ENCODE measurements at places on chromosomes 6 and 20. TPM values are rescaled to one million over a fixed set of nuclear protein-coding genes. Genes with fewer than 3 reads are reported as not detected.

GRCh38 chr6:54284161-54284860, 23.9 kb upstream of the TINAG start:
- H3K36me3 ChIP-seq: no peaks in the 10 kb centered on the region
- no peak overlapping the region for H3K27ac ChIP-seq
- H3K4me1 ChIP-seq: no peaks in the 10 kb centered on the region
- no peaks in the 10 kb centered on the region for H3K27me3 ChIP-seq

GRCh38 chr6:52390361-52390727, 28.4 kb downstream of the PAQR8 start:
- no peak overlapping the region for H3K4me3 ChIP-seq
- H3K27ac ChIP-seq: no peak overlapping the region
- no peaks in the 10 kb centered on the region for H3K36me3 ChIP-seq
- no peaks in the 10 kb centered on the region for H3K27me3 ChIP-seq

GRCh38 chr6:84645563-84646266, 118.7 kb downstream of the TBX18 start:
- no peaks in the 10 kb centered on the region for H3K36me3 ChIP-seq
- H3K27ac ChIP-seq: no peak overlapping the region

GRCh38 chr6:105519954-105520353, 117.1 kb upstream of the PREP start:
- no peak overlapping the region for H3K27ac ChIP-seq
- H3K27me3 ChIP-seq: no peaks in the 10 kb centered on the region
- H3K4me3 ChIP-seq: no peak overlapping the region
- H3K36me3 ChIP-seq: no peaks in the 10 kb centered on the region
- no peaks in the 10 kb centered on the region for H3K4me1 ChIP-seq

- H3K27ac ChIP-seq: no peak overlapping the region
- no peaks in the 10 kb centered on the region for H3K36me3 ChIP-seq
- H3K4me1 ChIP-seq: no peaks in the 10 kb centered on the region
- H3K27me3 ChIP-seq: no peaks in the 10 kb centered on the region
Measured at GRCh38 chr20:42553374-42553773, 636.3 kb downstream of the PTPRT start.

GRCh38 chr6:116450769-116451740, 10.1 kb upstream of the CALHM6 start:
- peak overlapping the region; percentile 32 for H3K27ac ChIP-seq
- peak; percentile 15 for DNase-seq
- no peak overlapping the region for H3K4me3 ChIP-seq
- H3K36me3 ChIP-seq: no peaks in the 10 kb centered on the region

DNA sequence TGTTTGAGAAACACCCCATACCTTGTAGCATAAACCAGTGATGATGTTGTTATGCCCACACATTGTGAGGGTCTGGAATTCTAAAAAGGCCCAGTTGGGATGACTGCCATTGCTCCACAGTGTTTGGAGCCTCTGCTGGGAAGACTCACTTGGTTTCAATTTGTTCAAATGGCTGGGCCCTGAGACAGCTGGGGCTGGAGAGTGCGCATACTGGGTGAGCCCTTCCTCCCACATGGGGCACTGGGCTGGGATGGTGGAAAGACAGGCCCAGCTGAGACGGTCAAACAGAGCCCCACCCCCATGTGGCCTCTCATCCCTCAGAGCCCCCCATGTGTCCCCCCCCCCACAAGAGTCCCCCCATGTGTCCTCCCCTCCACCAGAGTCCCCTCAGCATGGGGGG, 20.3 kb upstream of the RNASET2 start:
- H3K36me3 ChIP-seq: no peaks in the 10 kb centered on the region
- no peak overlapping the region for H3K4me3 ChIP-seq
- H3K4me1 ChIP-seq: no peaks in the 10 kb centered on the region
- H3K27ac ChIP-seq: no peak overlapping the region
- no peak for DNase-seq

GRCh38 chr6:79463621-79464050, 73.6 kb downstream of the LCA5 start:
- H3K36me3 ChIP-seq: no peaks in the 10 kb centered on the region
- no peak overlapping the region for H3K27ac ChIP-seq
- no peaks in the 10 kb centered on the region for H3K27me3 ChIP-seq
- peaks cover 8% of the 10 kb centered on the region for H3K4me1 ChIP-seq

GRCh38 chr6:107737397-107737793, 86.7 kb downstream of the SCML4 start:
- no peak overlapping the region for H3K27ac ChIP-seq
- H3K4me3 ChIP-seq: no peak overlapping the region
- no peak for DNase-seq

- no peaks in the 10 kb centered on the region for H3K36me3 ChIP-seq
- no peaks in the 10 kb centered on the region for H3K4me1 ChIP-seq
- no peaks in the 10 kb centered on the region for H3K27me3 ChIP-seq
- no peak overlapping the region for H3K4me3 ChIP-seq
- H3K27ac ChIP-seq: no peak overlapping the region
- DNase-seq: no peak
Measured at GRCh38 chr6:119891206-119891605, 541.6 kb upstream of the MAN1A1 start.

DNA sequence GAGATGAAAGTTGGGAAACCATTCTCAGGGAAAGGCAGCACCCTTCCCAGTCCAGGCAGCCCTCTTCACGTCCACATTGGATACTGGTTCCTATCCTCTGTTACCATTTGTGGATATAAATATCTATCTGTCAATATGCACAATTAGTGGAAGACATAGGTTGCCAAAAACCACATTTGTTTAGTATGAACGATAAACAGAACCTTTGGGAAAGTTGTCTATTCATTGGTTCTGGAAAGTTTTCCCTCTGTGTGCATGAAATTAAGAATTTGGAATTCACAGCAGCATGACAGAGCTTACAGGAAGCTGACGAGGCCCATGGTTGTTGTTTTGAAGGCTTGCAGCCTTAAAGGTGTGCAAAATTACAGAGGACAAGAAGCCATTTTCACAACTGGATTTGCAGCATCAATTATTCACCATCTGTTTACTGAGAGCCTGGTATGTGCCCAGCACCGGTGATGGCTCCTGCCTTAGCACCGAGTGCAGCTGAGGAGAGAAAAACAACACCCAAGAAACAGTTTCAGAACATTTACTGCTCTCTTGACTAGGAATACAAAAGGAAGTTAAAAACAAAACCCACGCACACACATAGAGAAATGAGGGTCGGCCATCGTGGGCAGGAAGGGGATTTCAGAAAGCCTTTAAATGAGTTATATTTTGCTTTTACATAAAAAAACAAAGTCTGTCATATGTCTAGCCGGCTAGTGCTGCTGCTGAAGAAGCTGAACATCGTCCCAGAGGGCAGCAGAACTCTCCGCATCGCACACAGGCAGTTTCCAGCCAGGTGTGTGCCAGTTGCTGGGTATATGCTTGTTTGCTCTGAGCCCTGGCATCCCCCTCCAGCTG, 319.6 kb downstream of the FARS2 start:
- H3K4me1 ChIP-seq: no peaks in the 10 kb centered on the region
- H3K36me3 ChIP-seq: no peaks in the 10 kb centered on the region
- H3K4me3 ChIP-seq: no peak overlapping the region
- DNase-seq: peak; percentile 39

DNA sequence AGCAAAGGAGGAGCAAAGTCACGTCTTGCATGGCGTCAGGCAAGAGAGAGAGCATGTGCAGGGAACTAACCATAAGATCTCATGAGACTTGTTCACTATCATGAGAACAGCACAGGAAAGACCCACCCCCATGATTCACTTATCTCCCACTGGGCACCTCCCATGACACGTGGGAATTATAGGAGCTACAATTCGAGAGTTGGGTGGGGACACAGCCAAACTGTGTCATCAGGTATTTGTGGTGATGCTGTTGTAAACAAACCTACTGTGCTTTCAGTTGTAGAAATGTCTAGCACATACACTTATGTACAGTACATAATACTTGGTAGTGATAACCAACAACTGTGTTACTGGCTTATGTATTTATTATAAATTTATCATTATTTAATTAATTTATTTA, 128.3 kb downstream of the UTRN start:
- H3K4me3 ChIP-seq: no peak overlapping the region
- no peaks in the 10 kb centered on the region for H3K27me3 ChIP-seq
- no peaks in the 10 kb centered on the region for H3K36me3 ChIP-seq
- H3K27ac ChIP-seq: no peak overlapping the region
- peak; percentile 32 for DNase-seq
- peaks cover 4% of the 10 kb centered on the region for H3K4me1 ChIP-seq

GRCh38 chr20:49540687-49541435, 27.1 kb downstream of the PTGIS start:
- H3K27me3 ChIP-seq: no peaks in the 10 kb centered on the region
- no peak for DNase-seq
- no peak overlapping the region for H3K4me3 ChIP-seq
- H3K36me3 ChIP-seq: no peaks in the 10 kb centered on the region
- H3K4me1 ChIP-seq: no peaks in the 10 kb centered on the region
- no peak overlapping the region for H3K27ac ChIP-seq

DNA sequence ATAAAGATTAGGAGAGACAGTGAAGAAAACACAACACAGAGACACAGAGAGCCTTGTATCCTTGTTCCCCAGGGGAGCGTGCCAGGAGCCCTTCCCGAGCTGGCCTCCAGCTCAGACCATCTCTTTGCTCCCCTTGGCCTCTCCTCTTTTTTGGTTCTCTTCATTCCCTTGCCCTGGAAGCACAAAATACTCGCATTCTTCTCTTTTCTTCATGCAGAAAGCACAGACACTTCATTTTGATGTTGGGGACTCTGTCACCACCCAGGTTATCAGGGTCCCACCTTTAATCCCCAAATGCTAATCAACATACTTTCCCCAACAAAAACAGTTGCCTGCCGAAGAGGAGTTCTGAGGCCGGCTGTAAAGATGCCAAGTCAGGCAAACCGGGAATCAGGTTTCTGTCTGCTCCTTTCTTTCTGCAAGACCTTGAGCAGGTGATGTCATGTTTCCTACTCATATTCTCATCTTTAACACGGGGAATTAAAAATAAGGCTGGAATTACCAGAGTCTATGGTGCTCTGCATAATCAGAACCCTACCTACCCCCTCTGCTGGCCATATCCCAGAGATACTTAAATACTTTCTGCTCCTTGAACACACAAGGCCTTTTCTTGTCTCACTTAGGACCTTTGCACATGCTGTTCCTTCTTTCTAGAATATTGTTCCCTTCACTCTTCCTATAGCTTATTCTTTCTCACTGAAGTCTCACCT, 21.7 kb downstream of the TGM6 start:
- no peak overlapping the region for H3K4me3 ChIP-seq
- DNase-seq: no peak
- no peaks in the 10 kb centered on the region for H3K36me3 ChIP-seq

GRCh38 chr6:102197211-102197610, 803.7 kb downstream of the GRIK2 start:
- H3K27me3 ChIP-seq: no peaks in the 10 kb centered on the region
- H3K4me1 ChIP-seq: no peaks in the 10 kb centered on the region

GRCh38 chr6:65448866-65449265, 258.2 kb downstream of the EYS start:
- H3K36me3 ChIP-seq: no peaks in the 10 kb centered on the region
- no peak overlapping the region for H3K27ac ChIP-seq
- no peaks in the 10 kb centered on the region for H3K27me3 ChIP-seq
- DNase-seq: peak; percentile 2

- no peak overlapping the region for H3K4me3 ChIP-seq
- no peaks in the 10 kb centered on the region for H3K27me3 ChIP-seq
- H3K4me1 ChIP-seq: no peaks in the 10 kb centered on the region
- no peak overlapping the region for H3K27ac ChIP-seq
Measured at GRCh38 chr6:74199215-74199915, 503.4 kb downstream of the CD109 start.

DNA sequence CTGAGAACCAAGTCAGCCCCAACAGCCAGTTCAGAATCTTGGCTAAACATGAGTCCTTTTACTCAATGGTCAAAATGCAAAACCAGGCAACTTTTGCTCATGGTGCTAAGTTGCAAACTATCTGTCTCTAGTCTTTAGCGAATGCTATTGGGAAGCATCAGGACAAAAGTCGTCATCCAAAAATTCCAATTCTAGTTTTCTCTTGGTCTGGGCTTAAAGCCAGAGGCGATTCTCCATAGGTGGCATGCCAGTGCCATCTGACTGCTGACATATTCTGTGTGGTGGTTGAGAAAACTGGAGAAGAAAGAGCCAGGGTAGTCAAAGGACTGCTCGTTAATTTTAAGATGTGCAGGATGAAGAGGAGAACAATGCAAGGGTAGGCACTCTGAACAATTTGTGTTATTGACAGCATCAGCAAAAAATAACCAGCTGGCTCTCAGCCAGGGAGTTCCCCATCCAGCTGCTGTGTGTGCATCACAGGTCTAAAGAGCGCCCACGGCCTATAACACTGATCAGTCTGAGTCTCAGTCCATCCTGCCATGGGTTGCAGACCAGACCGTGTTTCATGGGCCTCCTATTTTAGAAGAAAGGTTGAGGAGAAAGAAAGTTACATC, 313.6 kb downstream of the ALDH8A1 start:
- H3K27me3 ChIP-seq: no peaks in the 10 kb centered on the region
- H3K4me1 ChIP-seq: peaks cover 7% of the 10 kb centered on the region
- H3K4me3 ChIP-seq: no peak overlapping the region
- no peak overlapping the region for H3K27ac ChIP-seq
- DNase-seq: peak; percentile 59

- no peak overlapping the region for H3K27ac ChIP-seq
- H3K36me3 ChIP-seq: no peaks in the 10 kb centered on the region
- no peak overlapping the region for H3K4me3 ChIP-seq
Measured at GRCh38 chr6:105832313-105832761, 253.8 kb upstream of the PRDM1 start.

GRCh38 chr6:79635232-79635543, 4.1 kb downstream of the SH3BGRL2 start:
- H3K4me3 ChIP-seq: no peak overlapping the region
- DNase-seq: no peak

GRCh38 chr6:109055771-109056235, 38.8 kb downstream of the SESN1 start:
- no peak for DNase-seq
- H3K27me3 ChIP-seq: no peaks in the 10 kb centered on the region
- H3K4me1 ChIP-seq: peaks cover 13% of the 10 kb centered on the region
- no peaks in the 10 kb centered on the region for H3K36me3 ChIP-seq

- no peaks in the 10 kb centered on the region for H3K36me3 ChIP-seq
- H3K4me1 ChIP-seq: peaks cover 45% of the 10 kb centered on the region
- H3K27ac ChIP-seq: peak overlapping the region; percentile 94
- H3K4me3 ChIP-seq: peak overlapping the region; percentile 99
- H3K27me3 ChIP-seq: no peaks in the 10 kb centered on the region
Measured at GRCh38 chr20:2872459-2873009, 747 bp upstream of the PTPRA start.

GRCh38 chr6:40714576-40715564, 127.7 kb upstream of the LRFN2 start:
- peak overlapping the region; percentile 76 for H3K27ac ChIP-seq
- no peaks in the 10 kb centered on the region for H3K36me3 ChIP-seq
- peaks cover 13% of the 10 kb centered on the region for H3K4me1 ChIP-seq

Gene KCNK15
- not detected for total RNA-seq

Gene C4A
- total RNA-seq: 32.1 TPM

Gene MLN
- not detected for total RNA-seq

Gene TMEM244
- not detected for total RNA-seq

Gene MACROD2
- 31.3 TPM for total RNA-seq

Gene CLPSL1
- not detected for total RNA-seq

Gene IP6K3
- total RNA-seq: not detected

Gene OTOR
- total RNA-seq: not detected

Gene EEF1A2
- 0.58 TPM for total RNA-seq

Gene TMEM74B
- total RNA-seq: 0.45 TPM

Gene PM20D2
- 11.6 TPM for total RNA-seq

Gene SMLR1
- not detected for total RNA-seq

Gene LHFPL5
- not detected for total RNA-seq

Gene BMP2
- total RNA-seq: 32.9 TPM

Gene GPR31
- total RNA-seq: 0.18 TPM

Gene ANGPT4
- total RNA-seq: not detected

Gene CLIC5
- not detected for total RNA-seq

Gene RNF182
- 0.18 TPM for total RNA-seq

Gene ZSCAN31
- total RNA-seq: 9.9 TPM
